SK-N-SH treated with all-trans-retinoic acid at 6 μM for 48 hours (cell line): ENCODE measurements at places on chromosomes 6 and 20.

GRCh38 chr20:15113144-15113773 is 775.8 kb upstream of the FLRT3 start:
- ATAC-seq: no peak

DNA sequence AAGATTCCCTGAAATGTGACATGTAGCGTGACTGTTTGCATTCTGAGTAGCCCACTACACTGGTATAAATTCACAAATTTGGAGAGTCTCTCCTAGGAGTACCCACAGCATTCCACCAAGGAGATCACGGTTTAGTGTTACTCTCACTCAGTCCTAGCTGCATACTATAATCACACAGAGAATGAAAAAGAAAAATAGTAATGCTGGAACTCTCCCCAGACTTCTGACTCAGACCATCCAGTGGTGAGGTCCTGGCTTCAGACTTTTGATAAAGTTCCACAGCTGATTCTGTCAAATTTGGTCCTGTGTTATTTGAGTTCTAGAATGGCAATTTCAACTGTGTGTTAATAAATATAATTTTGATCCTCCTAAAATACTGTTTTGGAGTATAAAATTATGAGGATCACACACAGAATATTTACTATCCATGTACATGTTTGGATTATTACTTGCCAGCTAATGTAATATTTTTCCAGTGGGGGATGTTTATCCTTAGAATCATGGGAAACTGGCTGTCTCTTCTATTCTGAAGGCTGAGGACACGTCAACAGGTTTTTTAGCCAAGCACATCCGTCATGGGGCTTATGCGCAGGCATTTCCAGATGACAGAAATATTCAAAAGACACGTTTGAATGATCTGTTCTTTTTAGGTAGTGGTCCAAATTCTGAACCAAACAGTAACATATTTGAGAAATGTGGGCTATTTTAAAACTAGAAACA is 5.1 kb upstream of the KIAA0408 start:
- ATAC-seq: peak; percentile 59

GRCh38 chr20:58148891-58149290 is 79.6 kb downstream of the ANKRD60 start:
- ATAC-seq: no peak

GRCh38 chr6:56891754-56892153 is 63.2 kb upstream of the BEND6 start:
- peak; percentile 64 for ATAC-seq

DNA sequence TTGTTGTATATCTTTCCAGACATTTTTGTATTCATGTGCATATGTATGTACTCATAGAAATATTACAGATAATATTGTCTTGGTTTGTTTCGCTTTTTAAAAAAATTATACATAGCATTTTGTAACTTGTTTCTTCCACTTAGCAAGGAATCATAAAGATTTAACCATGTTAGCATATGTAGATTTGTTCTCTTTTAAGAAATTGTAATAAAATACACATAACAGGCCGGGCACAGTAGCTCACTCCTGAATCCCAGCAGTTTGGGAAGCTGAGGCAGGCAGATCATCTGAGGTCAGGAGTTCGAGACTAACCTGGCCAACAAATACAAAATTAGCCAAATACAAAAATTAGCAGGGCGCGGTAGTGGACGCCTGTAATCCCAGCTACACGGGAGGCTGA is 44.4 kb upstream of the CSE1L start:
- no peak for ATAC-seq
